Right renal pelvis (tissue), 4 donors: ENCODE measurements at places on chromosomes 6 and 20. TPM values are rescaled to one million over a fixed set of nuclear protein-coding genes. Genes with fewer than 3 reads are reported as not detected.
A peak's percentile ranks its signal among the peaks of the same experiment; 100 is the strongest.

Gene FARS2
- polyA plus RNA-seq, result 19.6 TPM

Gene CRIP3
- 2.2 TPM for polyA plus RNA-seq

Gene KIF3B
- 45.2 TPM for polyA plus RNA-seq

Gene C2
- 5.6 TPM for polyA plus RNA-seq

Gene NRM
- polyA plus RNA-seq, result 38.0 TPM

Gene SALL4
- 6.7 TPM for polyA plus RNA-seq

Gene TRIM40
- polyA plus RNA-seq, result 0.14 TPM

Gene BCAS4
- 4.6 TPM for polyA plus RNA-seq

Gene GPLD1
- 3.0 TPM for polyA plus RNA-seq

Gene ULBP2
- polyA plus RNA-seq, result 0.67 TPM

Gene MDFI
- polyA plus RNA-seq, result 39.6 TPM

Gene BPIFA1
- polyA plus RNA-seq, result not detected

Gene C6orf58
- polyA plus RNA-seq, result 0.91 TPM

DNA sequence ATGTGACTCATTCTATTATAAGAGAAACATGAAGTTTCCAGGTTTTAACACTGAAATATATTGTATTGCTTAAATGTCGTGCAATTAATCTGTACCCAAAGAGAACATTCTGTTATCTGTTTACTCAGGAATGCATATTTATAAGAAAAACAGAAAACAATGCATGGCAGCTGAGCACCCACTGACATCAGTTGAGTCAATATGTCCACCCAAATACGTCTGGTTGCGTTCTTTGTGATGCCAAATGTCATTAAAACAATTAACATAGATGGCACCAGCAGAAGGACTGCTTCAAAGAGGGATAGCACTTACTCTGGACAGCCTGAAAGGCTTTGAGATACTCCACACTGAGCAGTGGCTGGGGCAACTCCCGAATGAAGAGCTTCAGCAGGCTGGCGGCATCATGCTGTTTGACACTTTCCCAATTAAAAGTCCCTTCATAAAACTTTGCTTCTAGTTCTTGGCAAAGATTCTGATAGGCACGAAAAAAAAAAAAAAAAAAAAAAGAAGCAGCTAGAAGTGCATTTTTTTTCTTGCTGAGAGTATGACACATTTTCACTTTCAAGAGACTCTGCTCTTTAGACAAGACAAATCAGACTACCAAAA lies 102.3 kb downstream of the ARHGAP18 start:
- DNase-seq, result no peak

GRCh38 chr6:139941826-139942225 lies 567.4 kb upstream of the CITED2 start:
- no peak for DNase-seq

- DNase-seq, result no peak
Observed at GRCh38 chr6:77633471-77633870, 19.4 kb upstream of the MEI4 start.

DNA sequence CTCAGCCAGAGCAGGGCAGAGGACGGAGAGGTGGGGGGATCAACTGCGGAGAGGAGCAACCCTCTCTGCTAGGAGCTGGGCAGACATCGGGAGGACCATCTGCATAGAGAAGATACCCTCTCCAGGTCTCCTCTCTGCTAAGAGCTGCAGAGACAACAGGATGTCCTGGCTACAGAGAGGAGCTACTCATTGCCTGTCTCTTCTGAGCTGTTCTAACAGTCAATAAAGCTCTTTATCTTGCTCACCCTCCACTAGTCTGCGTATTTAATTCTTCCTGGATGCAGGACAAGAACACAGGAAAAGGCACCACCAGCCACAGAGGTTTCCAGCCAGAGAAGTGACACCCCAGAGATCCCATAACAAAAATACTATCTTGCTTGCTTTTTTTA lies 871.1 kb upstream of the GJE1 start:
- DNase-seq, result no peak

DNA sequence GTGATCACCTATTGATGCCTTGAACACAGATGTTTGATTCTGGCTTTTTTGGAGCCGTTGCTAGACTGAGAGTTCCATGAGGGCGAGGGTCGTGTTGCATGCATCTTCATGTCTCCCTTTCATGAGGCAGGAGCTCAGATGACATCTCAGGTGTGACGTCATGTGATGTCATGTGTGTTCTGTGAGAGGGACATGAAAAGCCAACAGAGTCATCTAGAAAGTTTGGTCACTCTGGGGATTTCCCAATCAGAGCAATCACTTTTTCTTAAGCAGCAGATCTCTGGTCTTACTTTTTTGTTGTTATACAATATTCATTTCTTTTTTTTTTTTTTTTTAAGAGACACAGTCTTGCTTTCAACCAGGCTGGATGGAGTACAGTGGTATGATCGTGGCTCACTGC lies 411.8 kb downstream of the PREX1 start:
- DNase-seq, result no peak

DNA sequence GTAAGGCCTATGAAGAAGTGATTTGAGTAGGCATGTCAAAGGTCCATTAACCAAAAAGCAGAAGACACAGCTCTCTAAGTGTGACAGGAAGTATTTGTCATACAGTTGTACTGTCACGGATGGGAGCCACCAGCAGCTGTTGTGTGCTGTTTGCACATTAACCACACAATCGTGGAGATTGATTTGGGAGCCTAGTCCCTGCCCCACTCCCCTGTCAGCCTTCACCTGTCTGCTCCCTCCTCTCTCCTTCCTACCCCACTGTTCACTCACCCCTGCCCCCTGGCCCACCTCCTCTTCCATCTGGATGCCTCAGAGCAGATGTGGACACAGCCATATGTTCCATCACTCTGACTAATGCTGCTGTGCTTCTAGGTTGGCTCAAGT lies 124.7 kb upstream of the SPACA1 start:
- no peak for DNase-seq

GRCh38 chr6:150883521-150883920 lies 18.0 kb downstream of the MTHFD1L start:
- DNase-seq, result no peak

- no peak for DNase-seq
Observed at GRCh38 chr6:155375801-155376200, 61.5 kb upstream of the TFB1M start.

DNA sequence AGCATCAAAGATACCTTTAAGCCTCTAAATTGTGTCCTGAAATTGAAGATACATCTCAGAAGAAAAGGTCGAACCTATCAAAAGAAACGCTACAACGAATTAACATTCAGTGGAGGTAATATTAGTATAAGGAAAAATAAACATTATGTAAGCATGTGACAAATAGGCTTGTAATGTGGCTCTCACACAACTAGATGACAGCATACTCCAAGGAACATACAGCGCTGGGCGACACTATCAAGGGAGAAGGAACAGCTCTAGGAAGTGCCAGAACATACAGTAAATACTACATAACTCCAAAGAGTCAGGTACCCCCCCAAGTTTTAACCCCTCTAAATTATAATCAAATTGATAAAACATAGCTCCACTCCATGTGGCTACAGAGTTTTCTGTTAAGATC lies 103.5 kb downstream of the LAMP5 start:
- DNase-seq, result no peak

- DNase-seq, result no peak
Observed at GRCh38 chr6:163721922-163722692, 307.6 kb downstream of the QKI start.

GRCh38 chr6:73566954-73567591 lies 46.2 kb upstream of the EEF1A1 start:
- no peak for DNase-seq

DNA sequence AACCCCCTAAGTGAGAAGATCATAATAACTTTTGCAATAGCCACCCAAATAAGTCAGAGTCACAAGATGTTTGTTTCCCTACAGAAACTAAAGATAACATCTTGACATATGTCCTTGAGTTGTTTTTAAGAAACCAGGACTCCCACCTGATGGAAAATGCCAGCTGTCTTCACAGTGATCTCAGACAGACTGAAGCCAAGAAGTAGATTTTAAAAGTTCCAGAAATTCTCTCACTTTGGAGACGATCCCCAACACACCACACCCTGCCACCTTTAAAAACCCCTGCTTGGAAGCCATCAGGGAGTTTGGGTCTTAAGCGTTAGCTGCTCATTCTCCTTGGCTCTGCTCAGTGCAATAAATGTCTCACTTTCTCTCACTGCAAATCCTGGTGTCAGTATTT lies 63.0 kb downstream of the GPR6 start:
- DNase-seq, result no peak

DNA sequence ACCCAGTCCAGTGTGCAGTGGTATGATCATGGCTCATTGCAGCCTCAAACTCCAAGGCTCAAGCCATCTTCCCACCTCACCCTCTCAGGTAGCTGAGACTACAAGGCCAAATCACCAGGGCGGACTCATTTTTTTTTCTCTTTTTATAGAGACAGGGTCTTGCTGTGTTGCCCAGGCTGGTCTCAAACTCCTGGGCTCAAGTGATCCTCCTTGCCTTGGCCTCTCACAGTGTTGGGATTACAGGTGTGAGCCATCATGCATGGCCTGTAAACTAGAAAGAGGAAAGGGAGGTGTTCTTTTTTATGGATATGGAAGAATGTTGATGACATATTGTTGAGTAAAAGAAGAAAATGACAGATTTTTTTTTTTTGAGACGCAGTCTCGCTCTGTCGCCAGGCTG lies 5.1 kb upstream of the BEND3 start:
- DNase-seq, result no peak

DNA sequence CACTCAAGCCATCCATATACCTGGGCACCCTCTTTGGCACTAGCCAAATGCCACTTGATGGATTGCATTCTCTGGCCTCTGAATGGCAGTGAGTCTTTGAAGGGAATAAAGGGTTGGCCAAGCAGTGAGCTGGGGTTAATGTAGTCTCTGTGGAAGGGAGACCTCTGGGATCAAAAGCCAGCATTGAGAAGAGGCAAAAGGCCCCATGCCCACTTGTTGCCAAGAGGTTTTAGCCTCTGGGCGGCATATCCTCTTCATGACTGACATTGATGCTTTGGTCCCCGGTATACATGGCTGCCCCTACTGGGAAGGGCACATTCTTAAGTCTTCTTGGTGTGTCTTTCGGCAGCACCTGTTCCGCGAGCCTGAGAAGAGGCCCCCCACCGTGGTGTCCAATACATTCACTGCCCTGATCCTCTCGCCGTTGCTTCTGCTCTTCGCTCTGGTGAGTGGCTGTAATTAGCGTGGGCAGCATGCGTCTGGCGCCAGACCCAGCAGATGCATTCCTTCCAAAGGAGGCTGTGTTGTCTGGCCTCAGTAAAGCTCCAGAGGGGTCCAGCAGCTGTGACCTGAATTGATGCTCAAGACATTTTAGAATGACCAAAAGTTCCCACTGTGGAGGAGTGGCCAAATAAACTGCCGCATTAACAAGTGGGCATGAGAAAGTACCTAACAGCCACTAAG lies 29.5 kb downstream of the GHRH start:
- peak; percentile 25 for DNase-seq

DNA sequence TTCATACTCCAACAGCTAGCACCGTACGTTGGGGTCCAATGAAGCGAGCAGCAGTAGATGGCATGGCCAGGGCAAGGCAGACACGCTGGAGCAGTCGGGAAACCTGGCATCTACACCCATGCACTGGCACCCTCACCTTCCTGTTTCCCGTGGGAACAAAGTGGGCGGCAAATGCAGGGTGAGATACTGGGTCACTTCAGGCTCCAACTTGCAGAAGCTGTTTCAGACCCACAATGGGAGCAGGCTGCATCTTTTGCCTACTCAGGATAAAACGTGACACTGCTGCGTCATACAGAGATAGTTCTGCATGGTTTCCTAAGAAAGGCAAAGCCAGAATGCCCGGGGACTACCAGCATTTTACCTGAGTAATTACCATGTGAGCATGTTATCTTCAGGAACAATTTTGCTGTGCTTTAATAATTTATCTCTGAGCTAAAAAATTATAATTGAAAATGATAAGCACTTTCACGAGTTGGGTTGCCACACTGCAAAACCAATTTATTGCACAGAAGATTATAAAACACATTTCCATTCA lies 10.9 kb upstream of the CD93 start:
- no peak for DNase-seq
